ENCODE measurements at places on chromosomes 2 and 18.

- no peak for DNase-seq
These were observed 113.2 kb upstream of the ALPP start for GRCh38 chr2:232265329-232265728.

GRCh38 chr2:182522405-182522896 lies 95.6 kb upstream of the PDE1A start:
- no peak for DNase-seq

DNA sequence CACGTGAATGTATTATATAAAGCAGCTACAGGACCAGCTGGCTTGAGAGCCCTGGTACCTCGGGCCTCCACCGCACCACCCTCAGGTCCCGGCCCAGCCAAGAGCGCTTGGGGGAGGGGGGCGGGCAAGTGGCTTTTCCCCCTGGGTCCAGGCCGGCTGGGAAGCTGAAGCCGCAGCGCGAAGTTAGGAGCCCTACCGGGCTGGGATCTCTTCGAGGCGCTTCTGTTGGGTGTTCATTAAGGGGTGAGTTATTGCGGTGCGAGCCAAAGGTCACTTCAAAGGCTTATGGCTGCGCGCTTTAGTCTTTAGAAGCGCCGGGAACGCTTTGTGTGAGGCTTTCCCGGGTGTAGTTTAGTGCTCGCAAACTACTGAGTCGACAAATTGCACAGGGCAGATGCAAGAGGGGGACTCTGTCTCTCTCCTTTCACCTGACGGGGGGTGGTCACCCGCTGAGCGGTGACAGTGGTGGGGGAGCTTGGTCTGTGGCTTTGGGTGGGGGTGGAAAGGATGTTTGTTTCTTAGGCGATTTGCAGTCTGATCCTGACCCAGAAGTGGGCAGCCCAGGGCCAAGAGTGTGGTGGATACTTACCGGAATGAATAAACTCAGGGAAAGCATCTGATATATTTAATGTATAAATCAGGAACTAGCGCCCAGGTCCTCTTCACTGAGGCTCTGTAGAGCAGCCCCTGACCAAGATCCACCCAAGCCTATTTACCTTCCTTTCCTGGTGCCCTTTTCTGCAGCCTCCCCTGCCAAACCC lies 6.0 kb downstream of the HOXD3 start:
- DNase-seq, result no peak

GRCh38 chr18:57801761-57802212 lies 1.3 kb downstream of the ATP8B1 start:
- no peak for DNase-seq

DNA sequence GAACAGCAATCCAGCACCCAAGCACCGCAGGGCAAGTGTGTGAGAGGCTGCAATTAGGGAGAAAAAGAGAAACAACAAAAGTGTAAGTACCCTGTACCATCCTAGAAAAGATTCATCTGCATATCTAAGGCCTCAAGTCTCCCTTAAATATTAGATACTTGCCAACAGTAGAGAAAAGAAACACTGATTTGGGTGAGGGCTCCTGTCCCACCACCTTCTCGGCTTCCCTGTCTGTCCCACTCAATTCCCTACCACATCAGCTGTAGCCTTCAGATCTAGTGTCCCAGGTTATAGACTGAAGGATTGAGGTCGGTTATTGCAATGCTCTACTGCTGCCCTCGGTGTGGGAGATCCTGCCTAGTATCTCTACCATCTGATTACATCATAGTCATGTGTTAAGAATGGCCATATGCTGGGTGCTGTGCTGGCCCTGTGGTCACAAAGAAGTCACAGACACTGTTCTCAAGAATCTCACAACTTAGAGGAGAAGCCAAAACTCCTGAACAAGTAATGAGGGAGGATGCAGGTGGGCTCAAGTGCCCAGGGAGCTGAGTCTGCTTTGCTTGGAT lies 2.5 kb downstream of the RAX start:
- DNase-seq, result no peak

Measured in HL-60 (cell line).